ENCODE measurements at places on chromosomes 3 and 15.

GRCh38 chr3:60919296-60919695 is 332.0 kb downstream of the FHIT start:
- no peak for DNase-seq

- DNase-seq = no peak
These were observed 197.4 kb downstream of the SLC9A9 start for GRCh38 chr3:143650827-143651226.

GRCh38 chr3:62436785-62437184 is 63.4 kb upstream of the FEZF2 start:
- no peak for DNase-seq

DNA sequence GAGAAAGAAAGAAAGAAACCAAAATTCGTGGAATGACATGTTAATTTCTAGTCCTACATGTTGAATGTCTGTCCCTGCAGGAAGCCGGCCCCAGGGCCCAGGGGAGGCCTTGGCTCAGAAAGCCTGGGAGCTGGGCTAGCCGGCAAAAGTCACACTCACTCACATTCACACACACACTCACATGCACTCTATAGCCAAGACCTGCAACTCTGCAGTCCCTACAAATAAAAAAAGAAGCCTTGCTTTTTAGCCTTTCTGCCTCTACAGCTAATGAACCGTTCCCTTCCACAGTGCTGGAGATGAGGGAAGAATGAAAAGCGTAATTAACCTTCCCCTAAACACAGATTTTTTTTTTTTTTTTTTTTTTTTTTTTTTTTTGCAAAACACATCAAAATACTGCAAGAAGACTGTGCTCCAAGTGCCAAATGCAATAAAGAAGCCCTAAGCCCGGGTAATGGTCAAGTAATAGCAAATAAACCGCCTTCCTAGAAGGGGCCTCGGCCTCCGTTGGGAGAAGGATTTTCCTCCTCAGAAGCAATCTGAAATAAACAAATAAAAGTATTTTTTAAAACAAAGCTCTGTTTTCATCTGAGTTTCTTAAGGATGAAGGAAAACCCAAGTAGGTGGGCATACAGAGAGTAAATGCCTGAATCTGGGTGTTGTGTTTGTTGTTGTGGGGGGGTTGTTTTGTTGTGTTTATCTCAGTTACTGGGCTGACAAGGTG is 4.3 kb downstream of the MECOM start:
- DNase-seq = no peak

DNA sequence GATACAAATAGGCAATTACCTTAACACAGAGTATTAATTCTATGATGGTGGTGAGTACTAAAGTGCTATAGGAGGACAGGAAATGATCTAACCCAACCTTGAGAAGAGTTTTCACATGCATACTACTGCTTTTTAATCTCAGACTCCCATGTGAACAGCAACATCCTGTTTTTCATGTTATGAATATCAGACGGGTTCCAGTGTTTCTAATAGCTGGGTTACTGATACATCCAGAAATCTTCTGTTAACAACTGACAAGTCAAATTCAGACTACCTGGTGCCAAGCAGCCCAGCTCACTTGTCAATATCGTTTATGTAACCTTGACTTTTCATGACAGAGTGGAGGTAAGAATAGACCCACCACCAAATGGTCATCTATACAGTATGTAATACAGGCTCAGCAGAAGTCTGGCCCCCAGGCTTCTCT is 220.2 kb upstream of the COL8A1 start:
- DNase-seq = no peak

GRCh38 chr3:135598597-135598996 is 366.9 kb upstream of the PPP2R3A start:
- DNase-seq = no peak

DNA sequence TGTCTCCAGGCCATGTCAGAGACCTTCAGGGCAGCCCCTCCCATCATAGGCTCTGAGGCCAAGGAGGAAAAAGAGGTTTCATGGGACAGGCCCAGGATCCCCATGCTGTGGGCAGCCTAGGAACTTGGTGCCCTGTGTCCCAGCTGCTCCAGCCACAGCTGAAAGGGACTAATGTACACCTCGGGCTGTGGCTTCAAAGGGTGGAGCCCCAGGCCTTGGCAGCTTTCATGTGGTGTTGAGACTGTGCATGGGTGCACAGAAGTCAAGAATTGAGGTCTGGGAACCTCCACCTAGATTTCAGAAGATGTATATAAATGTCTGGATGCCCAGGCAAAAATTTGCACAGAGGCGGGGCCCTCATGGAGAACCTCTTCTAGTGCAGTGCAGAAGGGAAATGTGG is 6.6 kb upstream of the SSR3 start:
- no peak for DNase-seq

DNA sequence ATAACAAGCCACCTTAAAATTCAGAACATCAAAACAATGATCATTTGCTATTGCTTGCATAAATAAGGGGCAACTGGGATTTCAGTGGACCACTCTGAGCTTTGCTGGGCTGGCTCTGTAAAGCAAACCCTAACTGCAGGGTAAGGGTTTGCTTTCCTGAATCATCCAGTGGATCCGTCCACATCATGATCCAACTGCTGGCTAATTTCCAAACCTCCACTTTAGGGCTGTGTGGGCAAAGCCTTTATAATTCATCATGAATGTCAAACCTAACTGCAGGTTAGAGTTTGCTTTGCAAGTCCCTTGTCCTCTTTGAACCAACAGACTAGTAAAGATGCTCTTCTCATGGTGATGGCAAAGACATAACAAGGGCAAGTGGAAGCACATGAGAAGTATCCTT is 76.1 kb downstream of the SYNPR start:
- DNase-seq = no peak

GRCh38 chr3:69484507-69485393 is 98.9 kb upstream of the FRMD4B start:
- DNase-seq = no peak

DNA sequence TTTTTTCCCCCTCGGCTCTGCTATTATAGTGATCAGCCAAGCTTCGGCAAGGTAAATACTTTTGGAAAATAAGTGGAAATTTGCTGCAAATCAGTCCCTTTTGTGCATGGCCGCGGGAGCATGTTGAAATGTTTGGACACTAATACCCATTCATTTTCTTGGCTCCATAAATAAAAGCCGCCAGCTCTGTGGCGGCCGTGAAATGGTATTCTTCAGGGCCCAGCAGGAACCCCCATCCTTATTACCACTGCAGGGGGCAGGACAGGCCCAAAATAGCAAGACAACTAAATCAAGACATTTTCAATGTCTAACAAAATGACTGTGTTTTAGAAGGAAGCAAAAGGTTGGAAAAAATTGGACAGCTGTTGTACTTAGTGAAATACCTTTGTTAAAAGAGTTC is 362.3 kb downstream of the NR2F2 start:
- DNase-seq = no peak

DNA sequence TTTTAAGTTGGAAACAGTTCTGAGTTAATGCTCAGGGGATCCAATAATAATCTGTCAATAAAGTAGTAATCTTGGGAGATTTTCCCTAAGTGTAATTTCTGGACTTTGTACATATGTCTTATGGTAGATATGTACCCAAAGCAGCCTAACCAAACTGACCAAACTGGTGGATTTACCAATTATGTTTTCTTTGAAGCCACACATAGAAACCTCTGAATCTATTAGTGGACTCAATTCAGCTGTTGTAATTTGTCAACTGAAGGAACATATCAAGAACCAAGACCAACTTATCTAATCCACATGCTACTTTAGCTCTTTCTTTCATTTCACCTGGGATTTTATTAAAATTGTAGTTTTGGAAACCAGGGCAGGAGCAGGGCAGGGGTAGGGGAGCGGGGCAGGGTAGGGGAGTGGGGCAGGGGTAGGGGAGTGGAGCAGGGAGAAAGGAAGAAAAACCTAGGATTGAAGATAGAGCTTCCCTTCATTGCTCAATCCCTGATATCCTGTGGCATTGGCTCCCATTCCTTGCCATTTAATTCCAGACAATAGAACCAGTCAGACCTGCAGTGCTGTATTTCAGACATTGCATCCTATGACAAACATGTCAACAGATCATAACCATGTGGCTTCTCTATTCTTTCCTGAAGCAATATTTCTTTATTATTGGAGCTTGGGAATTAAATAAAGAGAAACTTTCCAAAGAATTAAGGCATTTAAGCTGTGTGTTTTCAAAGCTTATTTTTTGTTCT is 101.8 kb downstream of the NFKBIZ start:
- no peak for DNase-seq

GRCh38 chr15:45306105-45306504 is 54.1 kb downstream of the SLC28A2 start:
- DNase-seq = no peak

GRCh38 chr15:43867096-43867495 is 40.3 kb downstream of the WDR76 start:
- DNase-seq = no peak

DNA sequence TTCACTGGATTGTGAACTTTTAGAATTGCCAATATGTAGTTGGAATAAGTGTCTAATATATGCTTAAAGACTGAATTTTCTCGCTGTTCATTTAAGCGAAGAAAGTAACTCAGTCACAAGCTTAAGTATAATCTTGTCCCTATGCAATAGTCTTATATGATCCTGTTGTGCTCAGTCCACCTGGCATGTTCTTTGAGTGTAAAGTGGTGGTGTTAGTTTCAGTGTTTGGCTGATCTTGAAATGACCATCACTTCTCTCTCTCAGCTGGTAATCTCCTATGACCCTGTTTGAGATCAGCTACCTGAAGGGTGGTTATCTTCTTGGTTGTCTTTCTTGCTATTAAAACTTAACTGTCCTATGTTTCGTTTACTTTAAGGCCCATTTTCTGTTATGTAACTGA is 197.5 kb downstream of the PTPRG start:
- DNase-seq = no peak

- DNase-seq = no peak
These were observed 5.1 kb upstream of the SLC25A38 start for GRCh38 chr3:39378088-39378487.

DNA sequence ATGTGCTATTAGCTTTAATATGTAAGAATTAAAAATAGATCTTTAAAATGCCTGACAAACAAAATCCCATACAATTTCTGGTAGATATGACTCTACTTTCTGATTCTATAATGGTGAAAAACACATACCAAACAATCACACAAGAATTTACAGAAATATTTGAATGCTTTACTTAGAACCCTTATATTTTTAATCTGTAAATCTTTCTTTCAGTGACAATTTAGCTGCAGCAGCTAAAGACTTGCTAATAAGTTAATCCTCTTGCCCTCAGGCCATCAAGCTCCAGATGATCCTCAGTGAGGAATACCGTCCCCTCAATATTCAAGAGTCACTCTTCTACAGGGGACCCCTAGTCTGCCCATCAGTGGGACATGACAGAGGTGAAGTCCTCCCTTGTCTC is 55.6 kb downstream of the C3orf80 start:
- no peak for DNase-seq

DNA sequence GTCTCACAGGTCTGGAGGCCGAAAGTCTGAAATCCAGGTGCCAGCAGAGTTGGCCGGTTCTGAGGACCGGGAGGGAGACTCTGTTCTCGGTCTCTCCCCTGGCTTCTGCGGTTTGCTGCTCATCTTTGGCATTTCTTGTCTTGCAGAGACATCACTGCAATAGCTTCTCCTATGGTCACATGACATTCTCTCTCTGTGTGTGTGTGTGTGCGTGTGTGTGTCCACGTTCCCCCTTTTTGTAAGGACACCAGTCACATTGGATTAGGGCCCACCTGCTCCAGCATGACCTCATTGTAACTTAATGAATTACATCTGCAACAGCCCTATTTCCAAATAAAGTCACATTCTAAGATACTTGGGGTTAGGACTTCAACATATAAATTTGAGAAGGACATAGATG is 12.4 kb upstream of the ATP10A start:
- no peak for DNase-seq

- no peak for DNase-seq
These were observed 760.2 kb downstream of the NAALADL2 start for GRCh38 chr3:175619369-175619768.

DNA sequence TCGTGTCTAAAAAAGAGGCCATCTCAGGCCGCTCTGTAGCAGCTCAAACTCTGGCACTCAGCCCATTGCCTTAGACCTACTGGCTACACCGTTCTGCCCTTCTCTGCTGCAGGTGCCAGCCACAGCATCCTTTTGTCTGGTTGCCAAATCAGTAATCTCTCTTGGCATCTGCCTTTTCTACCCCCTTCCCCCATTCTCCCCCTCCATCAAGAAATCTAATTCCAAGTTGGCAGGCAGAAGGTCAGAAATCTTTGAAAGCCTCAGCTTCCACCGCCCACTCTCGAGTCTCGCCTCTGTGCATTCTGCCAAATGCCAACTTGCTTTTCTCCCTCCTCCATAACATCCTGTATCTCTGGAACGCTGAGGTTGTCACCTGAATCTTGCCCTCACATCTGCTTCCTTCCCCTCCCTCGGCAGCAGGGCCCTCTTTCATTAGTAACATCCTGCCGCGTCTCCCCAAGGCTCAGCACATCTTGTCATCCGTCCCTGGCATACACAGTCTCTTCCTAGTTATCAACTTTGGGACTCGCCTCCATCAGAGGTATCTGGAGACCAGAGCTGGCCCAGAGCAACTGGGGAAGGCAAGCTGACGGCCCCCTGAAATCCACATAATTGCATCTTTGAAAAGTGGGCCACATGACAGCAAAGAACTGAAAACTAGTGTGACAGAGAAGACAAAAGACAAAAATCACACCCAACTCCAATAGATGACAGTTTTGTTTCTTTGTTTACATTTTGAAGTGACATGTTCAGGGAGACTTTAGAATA is 312.0 kb upstream of the CCDC54 start:
- no peak for DNase-seq

- DNase-seq = no peak
These were observed 68.9 kb downstream of the DNASE1L3 start for GRCh38 chr3:58141766-58142345.

DNA sequence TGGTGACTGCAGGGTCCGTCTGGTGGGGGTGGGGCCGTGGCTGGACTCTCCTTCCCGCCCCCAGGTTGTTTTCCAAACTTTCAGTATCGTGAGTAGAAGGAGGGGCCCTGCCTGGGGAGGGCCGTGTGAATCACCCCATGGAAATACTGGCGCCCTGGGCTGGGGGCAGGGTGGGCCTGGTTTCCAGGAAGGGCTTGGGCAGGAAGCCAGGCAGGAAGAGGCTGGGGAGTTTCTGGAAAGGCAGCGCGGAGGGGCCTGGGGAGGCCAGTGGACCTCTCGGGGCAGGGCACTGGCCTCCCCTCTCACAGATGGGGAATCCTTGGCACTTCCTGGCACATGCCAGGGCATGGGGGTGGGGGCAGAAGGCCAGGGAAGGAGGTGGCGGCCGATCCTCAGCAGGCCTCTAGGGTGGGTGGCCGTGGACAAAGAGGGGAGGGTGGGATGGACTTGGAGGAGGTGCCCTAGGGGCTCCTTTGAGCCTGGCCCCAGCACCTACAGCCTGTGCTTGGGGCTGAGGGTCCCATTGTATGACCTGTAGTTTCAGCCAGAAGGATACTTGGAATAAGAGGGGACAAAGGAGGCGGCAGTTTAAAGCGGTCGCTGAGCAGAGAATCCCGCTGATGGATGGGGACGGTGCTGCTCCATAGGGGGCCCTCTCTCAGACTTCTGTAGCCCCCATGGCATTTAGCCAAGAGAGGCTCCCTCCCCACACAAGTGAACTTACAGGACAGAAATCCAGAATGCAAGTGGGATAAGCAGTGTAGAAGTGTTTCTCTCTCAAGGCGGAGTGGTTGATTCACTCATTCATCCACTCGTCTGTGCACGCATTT is 56.5 kb upstream of the GATA2 start:
- DNase-seq = no peak

All from T-helper 2 cell (primary cell).